ENCODE measurements at places on chromosomes 6 and 20.
A peak's percentile ranks its signal among the peaks of the same experiment; 100 is the strongest.

- DNase-seq, result no peak
Observed at GRCh38 chr6:30800871-30801270, 56.5 kb upstream of the IER3 start.

DNA sequence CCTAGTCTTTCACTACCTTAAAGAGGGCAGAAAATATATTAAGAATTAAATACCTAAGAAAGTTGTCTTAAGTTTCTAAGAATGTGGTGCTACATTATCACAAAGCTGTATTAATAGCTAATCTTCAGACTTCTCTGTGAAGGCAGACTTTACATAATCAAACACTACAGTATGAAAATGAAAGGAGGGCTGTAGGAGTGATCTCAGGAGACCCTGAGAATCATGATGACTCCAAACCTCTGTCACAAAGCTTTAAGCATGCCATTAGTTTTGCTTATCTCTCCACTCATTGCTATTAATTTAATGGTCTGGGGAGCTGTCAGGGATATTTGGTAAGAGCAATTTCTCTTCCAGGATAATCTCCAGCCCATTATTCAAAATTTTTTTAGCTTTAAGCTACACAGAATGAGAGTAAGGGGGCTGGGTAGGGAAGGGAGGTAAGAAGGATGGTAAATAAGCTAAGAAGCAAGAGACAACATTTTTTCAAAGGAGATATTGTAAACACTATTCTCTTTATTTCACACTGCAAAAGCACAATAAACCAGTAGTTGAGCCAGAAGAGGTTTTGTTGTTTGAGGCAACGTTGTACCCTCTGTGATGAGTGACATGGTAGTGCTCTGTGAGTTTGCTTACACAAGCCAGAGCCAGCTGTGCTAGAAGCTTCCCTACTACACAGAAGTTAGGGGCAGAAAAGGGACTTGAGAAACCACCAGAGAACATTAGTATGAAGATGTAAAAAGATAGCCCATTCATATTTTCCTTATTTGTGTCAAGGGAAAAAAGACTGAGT lies 258.8 kb downstream of the GMDS start:
- DNase-seq, result no peak

- no peak for DNase-seq
Observed at GRCh38 chr6:111672761-111673450, 67.2 kb upstream of the TRAF3IP2 start.

DNA sequence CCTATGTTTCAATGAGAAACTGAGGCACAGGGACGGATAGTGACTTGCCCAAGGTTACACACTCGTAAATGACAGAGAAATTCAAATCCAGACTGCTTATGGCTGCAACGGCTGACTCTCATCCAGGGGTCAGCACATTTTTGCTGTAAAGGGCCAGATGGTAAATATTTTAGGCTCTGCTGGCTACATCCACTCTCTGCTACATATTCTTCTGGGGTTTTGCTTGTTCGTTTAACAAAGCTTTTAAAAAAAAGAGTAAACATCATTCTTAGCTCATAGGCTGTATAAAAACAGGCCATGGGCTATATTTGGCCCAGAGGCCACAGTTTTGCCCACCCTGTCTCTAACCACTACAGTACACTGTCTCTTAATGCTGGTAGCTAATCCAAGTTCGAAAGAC lies 103.4 kb downstream of the PREX1 start:
- no peak for DNase-seq

DNA sequence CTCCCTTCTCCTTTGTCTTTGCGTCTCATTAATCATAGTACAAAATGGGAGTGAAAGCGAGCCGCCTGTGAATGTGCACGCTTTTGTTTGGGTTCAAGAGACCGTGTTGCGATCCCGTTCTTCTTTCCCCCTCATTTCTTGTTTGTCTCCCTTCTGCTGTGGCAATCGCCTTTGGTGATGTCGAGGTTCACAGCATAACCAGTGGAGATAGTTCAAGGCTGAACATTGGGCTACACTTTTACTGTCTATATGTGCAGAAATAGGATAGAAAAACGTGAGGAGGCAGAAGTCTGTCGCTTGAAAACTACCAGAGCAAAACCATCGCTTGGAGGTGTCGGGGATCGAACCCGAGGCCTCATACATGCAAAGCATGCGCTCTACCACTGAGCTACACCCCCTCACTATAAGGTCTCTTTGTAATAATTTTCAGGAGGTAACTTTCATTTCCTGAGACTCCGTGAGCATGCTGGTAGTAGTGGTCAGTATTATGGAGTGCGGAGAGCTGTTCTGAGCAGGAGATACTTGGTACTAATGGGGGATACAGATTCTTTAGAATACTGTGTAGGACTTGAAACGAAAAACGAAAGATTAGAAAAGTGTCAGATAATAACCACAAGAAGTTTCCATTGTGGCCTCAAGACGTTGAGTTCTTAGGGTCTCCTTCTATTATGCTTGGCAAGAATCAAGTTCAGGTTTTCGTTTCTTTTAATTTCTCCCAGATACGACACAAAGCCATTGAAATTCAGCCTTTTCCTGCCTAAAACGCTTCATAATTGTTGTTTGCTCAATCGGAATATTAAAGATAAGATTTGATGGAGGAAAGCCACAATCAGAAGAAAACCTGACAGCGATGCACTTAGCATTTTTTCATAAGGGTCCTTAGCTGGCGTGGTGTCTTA lies 106.6 kb downstream of the TRIM27 start:
- DNase-seq, result peak; percentile 34

DNA sequence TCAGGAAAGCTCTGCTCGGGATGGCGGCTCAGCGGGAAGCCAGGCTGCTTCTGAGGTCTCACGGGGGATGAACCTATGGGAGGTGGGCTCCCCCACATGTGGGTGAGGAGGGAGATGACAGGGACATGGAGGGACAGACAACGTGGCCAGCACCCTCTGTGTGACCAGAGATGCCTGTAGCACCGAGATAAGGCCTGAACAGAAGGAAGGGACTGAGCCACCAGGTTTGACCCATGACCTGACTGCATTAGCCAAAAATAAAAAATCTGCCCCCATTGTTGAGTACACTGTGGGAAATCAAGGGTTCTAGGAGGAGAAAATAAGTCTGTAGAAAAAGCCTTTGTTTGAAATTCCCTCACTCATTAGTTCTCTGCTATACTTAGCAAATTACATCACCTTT lies 105.7 kb downstream of the RNASET2 start:
- no peak for DNase-seq

GRCh38 chr6:170087941-170088581 lies 202.8 kb downstream of the DLL1 start:
- DNase-seq, result peak; percentile 73

DNA sequence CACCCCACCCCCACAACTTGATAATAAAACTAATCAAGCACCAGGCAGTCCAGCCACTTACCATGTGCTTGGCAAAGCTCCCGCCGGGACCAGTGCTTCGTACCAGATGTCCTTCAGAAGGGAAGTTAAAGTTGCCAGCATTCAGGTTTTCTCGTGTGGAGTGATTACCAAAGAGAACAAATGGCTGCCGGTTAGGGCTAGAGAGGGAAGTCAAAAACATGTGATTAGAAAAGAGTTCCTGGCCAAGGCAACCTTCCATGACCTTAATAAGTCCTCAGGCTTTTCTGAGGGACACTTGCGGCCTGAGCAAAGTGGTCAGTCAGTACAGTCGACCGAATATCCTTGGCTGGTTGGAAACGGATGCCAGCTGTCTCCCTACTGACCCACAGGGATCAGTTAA lies 67.0 kb downstream of the DNAAF9 start:
- DNase-seq, result peak; percentile 60

DNA sequence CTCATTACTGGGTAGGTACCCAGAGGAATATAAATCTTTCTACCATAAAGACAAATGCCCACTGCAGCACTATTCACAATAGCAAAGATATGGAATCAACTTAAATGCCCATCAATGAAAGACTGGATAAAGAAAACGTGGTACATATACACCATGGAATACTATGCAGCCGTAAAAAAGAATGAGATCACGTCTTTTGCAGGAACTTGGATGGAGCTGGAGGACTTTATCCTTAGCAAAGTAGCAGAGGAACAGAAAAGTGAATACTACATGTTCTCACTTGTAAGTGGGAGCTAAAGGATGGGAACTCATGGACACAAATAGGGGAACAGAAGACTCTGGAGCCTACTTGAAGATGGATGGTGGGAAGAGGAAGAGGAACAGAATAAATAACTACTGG lies 119.7 kb downstream of the EPHA7 start:
- no peak for DNase-seq

DNA sequence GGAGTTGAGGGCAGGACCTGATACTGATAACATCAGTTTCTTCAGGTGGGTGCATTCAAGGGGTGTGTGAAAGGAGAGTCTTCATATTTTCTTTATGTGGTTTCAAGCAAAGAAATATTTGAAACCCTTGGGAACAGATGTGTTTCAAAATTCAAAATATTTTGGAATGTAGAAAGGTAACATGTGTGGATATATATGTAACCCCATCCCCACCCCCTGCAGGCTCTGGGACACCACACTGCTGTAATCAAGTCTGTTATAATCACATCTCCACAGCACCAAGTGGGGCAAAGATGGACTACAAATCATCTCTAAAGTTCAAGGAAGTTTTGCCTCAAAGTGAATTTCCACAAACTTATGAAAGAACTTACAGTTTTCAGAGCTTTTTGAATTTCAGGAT lies 41.1 kb downstream of the CLIC5 start:
- no peak for DNase-seq

GRCh38 chr6:130365166-130366106 lies at the start of gene TMEM200A:
TMEM200A (plus strand) TSS chr6:130366017; CDS start chr6:130440423, 74,406 bp downstream.
- no peak for DNase-seq

DNA sequence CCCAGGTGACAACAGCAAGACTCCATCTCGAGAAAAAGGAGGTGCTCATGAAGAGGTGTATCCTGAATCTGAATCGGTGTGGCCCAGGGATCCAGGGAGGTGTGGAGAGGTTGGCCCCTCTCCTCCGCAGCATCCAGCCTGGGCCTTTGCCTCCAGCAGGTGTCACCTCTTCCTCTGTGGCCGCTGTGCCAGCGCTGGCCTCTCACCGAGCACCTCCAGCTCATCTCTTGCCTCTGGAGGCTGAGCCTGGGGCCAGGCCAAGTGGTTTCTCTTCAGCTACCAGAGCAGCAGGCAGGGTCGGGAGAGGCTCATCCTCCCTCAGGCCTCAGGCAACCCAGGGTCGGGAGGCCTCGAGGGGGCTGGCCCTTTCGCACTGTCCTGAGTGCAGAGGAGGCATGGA lies 1.2 kb upstream of the COL20A1 start:
- DNase-seq, result no peak

GRCh38 chr6:139475241-139475640 lies 100.8 kb upstream of the CITED2 start:
- DNase-seq, result no peak

- no peak for DNase-seq
Observed at GRCh38 chr6:112640891-112641290, 293.8 kb downstream of the RFPL4B start.

DNA sequence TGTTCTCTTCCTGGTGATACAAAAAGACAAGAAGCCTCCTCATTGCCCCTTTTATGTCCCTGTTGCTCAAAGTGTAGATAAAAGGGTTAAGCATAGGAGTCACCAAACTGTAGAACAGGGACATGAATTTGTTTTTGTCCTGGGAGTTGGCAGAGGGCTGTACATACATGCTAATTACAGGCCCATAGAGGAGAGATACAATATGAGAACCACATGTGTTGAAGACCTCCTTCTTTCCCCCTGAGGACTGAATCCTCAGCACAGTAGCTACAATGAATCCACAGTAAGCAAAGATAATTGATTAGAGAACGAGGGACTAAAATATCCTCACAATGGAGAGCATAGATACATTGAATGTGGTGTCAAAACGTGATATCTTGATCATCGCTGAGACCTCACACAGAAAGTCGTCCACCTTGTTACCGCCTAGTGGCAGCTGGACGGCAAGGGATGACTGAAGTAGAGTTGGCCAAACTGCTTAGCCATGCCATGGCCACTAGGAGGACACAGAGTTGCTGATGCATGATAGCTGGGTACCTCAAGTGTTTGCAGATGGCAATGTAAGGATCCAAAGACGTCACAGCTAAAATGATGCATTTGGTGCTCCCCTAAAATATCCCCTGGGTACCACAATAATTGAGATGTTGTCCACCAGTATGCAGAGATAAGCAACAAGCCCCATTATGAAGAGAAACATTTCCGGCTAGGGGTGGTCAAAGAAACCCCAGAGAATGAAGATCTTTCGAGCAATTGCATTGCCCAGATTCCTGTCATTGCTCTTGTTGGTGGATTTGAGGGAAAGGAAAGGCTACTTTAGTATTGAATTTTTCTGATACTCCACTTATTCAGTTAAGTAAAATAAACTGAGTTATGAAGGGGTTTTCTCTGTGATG lies 15.0 kb downstream of the OR2B3 start:
- DNase-seq, result peak; percentile 37

- DNase-seq, result no peak
Observed at GRCh38 chr20:38034108-38034649, 633 bp downstream of the RPRD1B start.

- DNase-seq, result peak; percentile 80
Observed at GRCh38 chr6:36353411-36353915, 16.8 kb upstream of the BNIP5 start.

- no peak for DNase-seq
Observed at GRCh38 chr6:135600931-135601330, 103.4 kb upstream of the AHI1 start.

GRCh38 chr6:18245079-18245478 lies 19.3 kb downstream of the DEK start:
- DNase-seq, result no peak

DNA sequence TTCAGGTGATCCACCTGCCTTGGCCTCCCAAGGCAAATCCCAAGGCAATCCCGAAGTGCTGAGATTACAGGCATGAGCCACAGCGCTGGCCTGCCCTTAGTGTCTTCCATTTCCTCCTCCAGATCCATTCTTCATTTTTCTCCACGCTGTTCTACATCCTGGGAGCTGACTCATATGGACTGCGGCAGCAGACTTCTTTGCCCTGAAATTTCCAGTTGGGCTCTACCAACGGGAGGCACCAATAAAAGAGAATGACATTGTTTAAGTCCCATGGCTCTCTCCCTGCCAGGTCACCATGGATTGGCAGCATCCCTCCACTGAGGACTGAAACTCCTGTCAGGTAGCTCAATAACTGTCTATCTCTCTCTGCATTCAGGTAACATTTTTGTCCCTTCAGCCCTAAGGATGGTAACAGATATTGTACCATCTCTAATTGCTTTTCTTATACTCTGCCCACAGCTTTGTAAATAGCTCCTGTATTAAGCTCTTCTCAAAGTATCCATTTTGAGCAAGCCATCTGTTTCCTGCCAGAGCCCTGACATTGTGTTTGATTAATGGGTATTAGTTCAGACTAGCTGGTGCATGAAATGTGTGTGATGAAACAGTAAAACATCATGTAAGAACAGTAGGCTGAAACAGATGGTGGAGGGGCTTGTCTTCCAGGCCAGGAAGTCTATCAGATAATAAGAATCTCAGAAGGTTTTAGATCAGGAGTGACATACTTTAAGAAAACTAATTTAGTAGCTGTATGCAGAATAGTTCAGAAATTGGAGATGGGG lies 3.6 kb downstream of the TBCC start:
- DNase-seq, result no peak

Data from suppressor macrophage treated with lipopolysaccharide for 1 hour (primary cell).